ENCODE measurements at places on chromosomes 4 and X.

- no peak for DNase-seq
Observed at GRCh38 chrX:120517936-120518335, 42.8 kb downstream of the CUL4B start.

- no peak for DNase-seq
Observed at GRCh38 chr4:48356355-48356754, 15.0 kb downstream of the SLAIN2 start.

DNA sequence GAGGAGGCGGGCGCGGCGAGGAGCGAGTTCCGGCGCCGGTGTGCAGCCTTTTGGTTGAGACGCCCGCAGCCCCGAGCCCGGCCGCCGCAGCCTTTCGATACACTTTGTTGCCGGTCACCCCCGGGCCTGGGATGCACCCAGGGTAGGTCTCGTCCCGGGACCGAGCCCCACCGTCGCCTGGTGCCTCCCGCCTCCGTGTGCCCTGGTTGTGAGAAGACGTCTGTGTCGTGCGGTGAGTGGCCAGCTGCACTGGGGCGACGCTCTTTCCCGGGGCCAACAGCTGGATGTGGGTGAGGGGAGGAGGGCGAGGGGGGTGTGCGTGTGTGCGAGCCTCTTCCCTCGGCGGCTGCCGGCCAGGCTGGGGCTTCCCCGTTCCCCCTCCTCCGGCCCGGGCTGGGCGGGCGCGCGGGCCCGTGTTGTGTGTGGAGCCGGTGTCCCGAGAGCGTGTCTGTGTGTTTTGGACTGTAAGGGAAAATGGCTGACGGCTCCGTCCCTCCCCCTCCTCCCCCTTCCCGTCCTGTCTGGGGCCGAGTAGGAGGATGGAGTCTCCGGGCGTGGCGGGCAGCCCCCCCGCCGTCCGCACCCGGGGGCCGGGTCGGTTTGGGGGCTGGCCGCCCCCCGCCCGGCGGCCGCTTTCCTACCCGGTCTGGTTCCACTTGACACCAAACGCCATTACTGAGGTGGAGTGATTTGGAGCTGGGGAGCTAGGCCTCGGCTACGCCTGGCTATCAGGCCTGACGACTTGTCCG, 807 bp downstream of the USP9X start:
- DNase-seq = peak; percentile 77

DNA sequence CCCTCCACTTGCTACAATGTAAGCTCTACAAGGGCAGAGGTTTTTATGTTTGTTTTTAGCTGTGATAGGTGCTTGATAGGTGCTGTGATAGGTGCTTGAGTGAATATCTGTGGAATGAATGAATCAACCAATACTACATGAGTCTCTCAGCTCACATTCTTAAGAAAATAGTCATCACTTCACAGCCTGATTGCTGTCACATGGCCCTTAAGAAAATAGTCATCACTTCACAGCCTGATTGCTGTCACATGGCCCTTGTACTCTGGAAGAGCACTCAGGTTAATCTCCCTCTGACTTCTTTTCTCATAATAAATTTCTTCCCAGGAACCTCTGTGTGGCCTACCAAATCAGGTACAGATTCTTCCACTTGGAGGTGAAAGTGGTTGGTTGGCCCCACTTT, 335.2 kb downstream of the TENM3 start:
- DNase-seq = peak; percentile 22

Measured in cardiac muscle cell (in vitro differentiated cells and primary cell).